Thyroid gland (tissue), 4 donors: ENCODE measurements at places on chromosomes 4 and X.

GRCh38 chr4:12122316-12122715 is 693.6 kb upstream of the HS3ST1 start:
- H3K4me1 ChIP-seq: no peaks in the 10 kb centered on the region
- DNase-seq: no peak
- H3K27me3 ChIP-seq: no peaks in the 10 kb centered on the region
- H3K4me3 ChIP-seq: no peak overlapping the region
- no peaks in the 10 kb centered on the region for H3K36me3 ChIP-seq
- H3K27ac ChIP-seq: no peak overlapping the region

DNA sequence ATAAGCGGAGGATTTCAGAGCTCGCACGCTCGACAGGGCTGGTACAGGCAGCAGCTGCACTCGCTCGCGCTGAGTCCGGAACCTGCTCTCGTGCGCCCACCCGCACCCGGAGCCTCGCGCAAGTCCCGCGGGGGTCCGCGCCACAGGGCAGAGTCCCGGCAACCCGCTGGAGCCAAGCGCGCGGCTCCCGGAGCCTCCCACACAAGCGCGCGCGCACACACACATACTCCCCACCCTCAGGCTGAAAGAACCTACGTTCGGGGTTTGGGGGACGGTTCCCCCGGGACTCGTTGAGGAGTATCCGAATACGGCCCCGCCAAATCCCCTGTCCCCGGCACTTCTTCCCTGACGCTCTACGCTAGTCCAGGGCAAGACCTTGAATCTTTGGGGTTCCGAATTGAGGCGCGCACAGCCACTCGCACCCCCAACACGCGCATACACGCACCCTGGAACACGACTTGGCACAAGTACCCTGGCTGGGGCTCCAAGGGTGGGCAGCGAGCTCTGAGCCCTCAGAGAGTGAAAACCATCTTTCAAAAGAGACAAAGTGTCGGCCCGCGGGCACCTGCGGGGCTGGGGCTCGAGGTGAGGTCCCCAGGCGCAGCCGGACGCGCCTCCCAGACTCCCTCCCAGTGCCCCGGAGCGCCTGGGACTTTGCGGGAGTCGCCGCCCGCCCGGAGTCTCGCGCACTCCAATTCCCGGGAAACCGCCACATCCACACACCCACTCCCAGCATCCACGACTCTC is 952 bp downstream of the ANOS1 start:
- peak overlapping the region; percentile 57 for H3K4me3 ChIP-seq
- DNase-seq: peak; percentile 20
- H3K4me1 ChIP-seq: peaks cover 10% of the 10 kb centered on the region
- no peaks in the 10 kb centered on the region for H3K36me3 ChIP-seq

GRCh38 chr4:54169176-54169575 is 59.9 kb upstream of the PDGFRA start:
- H3K4me1 ChIP-seq: no peaks in the 10 kb centered on the region
- H3K27me3 ChIP-seq: no peaks in the 10 kb centered on the region

DNA sequence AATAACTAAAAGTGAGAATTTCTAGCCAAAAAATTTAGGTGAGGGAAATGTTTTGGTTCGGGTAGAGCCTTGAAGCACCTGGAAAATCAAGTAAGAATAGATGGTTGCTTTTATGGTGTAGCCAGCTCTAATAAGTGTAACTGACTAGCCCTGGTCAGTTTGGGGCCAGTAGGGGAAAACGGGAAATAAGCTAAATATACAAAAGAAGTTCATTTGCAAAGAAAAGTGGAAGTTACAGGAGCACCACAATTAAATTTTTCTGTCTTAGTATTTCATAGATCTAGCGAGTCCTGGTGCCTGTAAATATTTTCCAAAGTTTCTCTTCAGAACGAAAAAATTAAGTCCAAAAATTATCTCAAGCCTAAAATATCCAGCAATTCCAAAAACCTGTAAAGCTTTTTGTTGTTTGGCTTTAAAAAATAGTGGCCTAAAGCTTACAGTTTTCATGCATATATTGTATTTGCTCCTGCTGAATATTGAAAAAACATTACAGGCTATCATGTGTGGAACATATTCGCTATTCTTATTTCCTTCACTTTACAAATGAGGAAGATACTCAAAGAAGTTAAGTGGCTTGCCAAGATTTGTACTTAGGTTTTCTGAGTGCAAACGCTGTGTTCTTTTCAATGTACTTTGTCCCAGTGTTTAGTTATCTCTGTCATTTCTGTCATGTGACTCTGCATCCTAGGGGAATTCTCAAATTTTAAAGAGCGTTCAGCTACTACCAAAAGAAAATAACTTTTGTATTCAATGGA is 7.3 kb upstream of the PTPN13 start:
- H3K27me3 ChIP-seq: no peaks in the 10 kb centered on the region
- no peaks in the 10 kb centered on the region for H3K36me3 ChIP-seq
- H3K27ac ChIP-seq: peak overlapping the region; percentile 69
- no peak overlapping the region for H3K4me3 ChIP-seq
- peaks cover 20% of the 10 kb centered on the region for H3K4me1 ChIP-seq
- no peak for DNase-seq

DNA sequence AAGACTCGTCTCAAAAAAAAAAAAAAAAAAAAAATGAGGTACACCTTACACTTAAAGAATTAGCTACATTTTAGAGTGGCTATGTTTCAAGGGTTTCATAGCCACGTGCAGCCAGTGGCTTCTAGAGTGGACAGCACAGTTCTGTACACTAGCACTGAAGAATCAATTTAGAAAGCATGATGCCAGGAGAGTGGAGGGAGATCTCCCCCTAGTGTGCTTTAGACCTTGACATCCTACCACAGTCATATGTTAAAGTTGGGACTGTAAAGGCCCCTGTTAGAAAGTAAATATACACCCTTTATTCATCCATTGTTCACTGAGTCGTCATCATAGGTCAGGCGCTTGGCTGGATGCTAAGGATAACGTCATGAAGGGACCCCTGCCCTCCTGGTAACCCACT is 179.4 kb downstream of the QDPR start:
- H3K4me3 ChIP-seq: no peak overlapping the region
- H3K4me1 ChIP-seq: peaks cover 4% of the 10 kb centered on the region
- no peak for DNase-seq
- H3K27ac ChIP-seq: no peak overlapping the region
- H3K27me3 ChIP-seq: no peaks in the 10 kb centered on the region

DNA sequence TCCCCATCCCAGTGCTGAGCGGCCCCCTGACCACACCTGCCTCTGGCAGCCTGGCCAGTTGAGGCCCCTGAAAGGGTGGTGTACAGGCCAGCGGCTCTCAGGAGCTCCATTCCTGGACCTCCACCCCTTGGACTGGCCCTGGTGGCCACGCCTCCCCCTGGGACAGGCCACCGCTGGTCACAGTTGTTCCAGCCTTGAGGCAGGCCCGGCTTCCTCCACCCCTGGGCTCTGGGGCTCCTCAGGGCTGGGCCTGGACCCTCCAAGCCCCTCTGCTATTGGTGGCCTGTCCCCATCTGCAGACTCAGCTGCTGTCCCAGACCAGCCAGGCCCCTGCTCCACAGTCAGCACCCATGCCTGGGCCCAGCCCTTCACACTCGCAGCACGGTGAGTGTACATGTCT is 93.2 kb upstream of the NKX1-1 start:
- no peaks in the 10 kb centered on the region for H3K4me1 ChIP-seq
- no peaks in the 10 kb centered on the region for H3K27me3 ChIP-seq
- H3K4me3 ChIP-seq: no peak overlapping the region
- H3K27ac ChIP-seq: no peak overlapping the region

DNA sequence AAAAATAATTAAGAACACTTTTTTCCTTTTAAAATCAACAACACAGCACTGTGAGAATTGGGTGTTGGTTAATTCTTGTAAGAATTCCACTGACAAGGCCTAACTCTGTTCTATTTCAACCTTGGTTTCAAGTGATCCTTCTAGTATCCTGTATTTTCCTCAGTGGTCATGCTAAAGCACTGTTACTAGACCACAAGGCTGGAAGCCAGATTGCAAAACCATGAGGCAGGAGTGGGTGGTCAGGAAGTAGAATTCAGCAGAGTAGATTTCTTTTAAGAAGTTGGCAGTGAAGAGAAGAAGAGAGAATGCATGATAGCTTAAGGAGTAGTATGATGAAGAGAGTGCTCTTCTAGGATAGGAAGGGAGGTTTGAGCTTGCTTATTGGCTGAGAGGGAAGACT is 71.6 kb upstream of the LEF1 start:
- no peak for DNase-seq
- H3K27ac ChIP-seq: no peak overlapping the region
- H3K4me3 ChIP-seq: no peak overlapping the region

DNA sequence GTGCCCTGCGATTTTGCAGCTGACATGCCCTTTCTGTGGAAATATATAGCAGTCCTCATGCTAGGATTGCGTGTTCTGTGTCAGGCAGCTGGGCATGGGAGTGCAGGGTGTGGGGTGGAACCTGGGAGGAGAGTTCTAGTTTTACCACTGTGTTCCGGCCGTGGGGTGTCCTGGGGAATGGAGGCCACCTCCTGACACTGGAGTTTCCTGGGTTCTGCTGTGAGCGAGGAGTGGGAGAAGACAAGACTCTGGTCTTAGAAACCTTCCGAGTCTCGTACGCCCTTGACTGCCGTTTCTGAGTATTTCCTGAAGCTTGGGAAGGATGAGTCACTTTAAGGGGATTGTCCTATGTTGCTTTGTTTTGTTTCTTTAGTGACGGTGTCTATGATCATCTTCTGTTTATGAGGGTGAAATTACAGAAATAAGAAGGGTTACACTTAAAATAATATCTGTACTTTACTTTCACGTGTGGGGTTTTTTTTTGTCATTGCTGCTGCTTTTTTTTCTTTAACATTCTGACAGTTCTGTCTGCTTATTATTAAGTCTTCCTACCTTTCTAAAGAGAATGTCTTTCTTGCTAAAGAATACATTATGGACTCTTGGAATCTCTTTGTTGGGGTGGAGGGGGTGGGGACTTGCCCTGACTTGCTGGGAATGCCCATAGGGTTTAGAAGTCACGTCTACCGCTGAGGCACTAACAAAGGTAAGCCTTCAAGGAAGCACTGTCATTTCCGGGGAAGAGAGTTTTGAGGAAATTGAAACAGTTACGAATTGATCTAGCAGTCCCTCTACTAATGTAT is 19.1 kb downstream of the CD99 start:
- H3K27me3 ChIP-seq: no peaks in the 10 kb centered on the region
- H3K4me3 ChIP-seq: no peak overlapping the region
- peaks cover 4% of the 10 kb centered on the region for H3K36me3 ChIP-seq
- no peak for DNase-seq
- H3K4me1 ChIP-seq: peaks cover 19% of the 10 kb centered on the region

DNA sequence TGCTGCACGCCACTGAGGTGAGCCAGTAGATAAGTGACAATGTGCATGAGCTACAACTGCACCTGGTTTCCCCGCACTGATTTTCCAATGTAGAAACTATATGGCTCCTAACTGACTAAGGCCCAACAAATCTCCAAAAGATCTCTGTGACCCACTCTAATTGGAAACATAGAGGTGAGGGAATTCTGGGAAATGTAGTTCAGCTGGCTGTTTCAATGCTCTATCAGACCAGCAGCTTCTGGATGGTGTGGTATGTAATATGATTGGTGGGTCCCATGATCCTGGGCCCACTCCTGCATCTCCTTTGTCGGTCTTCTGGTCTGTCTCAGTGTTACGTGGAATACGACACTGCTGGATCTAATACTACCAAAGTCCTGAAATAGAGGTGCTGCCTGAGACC is 18.6 kb downstream of the CCDC160 start:
- no peak for DNase-seq
- no peaks in the 10 kb centered on the region for H3K4me1 ChIP-seq
- H3K36me3 ChIP-seq: no peaks in the 10 kb centered on the region
- H3K4me3 ChIP-seq: no peak overlapping the region
- H3K27me3 ChIP-seq: no peaks in the 10 kb centered on the region
- H3K27ac ChIP-seq: no peak overlapping the region

DNA sequence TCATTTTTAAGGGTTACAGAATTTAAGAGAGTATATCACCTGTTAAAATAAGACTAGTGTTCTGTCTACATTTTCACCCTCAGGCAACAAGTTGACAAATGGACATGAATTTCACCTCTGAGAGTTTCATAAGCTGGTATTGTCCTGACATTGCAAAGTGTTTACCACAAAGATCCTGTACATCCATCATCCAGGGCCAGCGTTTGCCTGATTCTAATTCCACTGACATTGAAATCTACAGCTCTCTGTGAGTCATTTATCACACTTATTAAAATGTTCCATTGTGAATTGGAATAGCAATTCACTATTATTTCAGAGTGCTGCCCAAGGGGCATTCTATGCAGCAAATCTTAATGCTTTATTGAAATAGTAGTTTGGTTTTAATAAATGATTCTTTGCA is 1499.4 kb upstream of the PCDH7 start:
- no peak overlapping the region for H3K4me3 ChIP-seq
- no peaks in the 10 kb centered on the region for H3K27me3 ChIP-seq
- H3K36me3 ChIP-seq: no peaks in the 10 kb centered on the region
- no peak for DNase-seq

DNA sequence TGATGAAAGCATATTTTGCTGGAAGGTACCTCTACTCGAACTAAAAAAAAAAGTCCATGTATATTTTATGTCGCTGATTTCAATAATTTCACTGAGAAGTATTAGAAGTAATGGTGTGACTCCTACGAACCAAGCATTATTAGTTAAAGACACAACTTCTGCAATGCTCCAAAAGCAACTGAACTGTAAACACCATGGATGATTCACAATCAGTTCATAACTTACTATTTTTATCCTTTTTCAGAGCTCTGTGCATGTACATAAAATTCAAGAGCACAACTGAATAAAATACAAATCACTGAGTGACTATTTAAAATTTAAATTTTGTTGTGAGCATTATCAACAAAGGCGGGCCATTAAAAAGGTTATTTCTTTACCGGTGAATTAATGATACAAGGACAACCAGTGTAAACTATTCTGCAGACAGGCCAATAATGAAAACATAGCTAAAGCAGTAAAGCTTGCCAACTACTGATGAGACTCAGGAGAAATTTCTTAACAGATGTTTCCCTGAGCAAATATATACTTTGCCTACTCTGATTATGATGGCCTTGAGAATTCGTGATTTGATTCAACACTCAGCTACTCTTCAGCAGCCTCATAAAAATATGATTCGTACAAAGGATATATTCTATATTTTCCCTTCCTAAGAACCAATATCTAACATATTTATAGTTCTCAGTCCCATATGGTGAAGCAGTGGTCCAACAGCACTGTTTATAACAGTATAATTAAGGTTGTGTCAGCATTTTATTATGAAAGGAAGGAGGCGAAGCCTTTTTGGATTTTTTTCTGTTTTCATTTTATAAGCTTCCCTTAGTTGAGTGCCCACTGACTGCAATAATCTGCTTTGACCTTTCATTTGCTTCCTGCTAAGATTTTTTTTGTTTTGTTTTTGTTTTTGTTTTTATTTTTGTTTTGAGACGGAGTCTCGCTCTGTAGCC is 62.8 kb upstream of the NEIL3 start:
- no peak for DNase-seq
- no peak overlapping the region for H3K27ac ChIP-seq
- H3K4me1 ChIP-seq: no peaks in the 10 kb centered on the region
- H3K27me3 ChIP-seq: no peaks in the 10 kb centered on the region
- no peak overlapping the region for H3K4me3 ChIP-seq
- H3K36me3 ChIP-seq: no peaks in the 10 kb centered on the region
